ENCODE measurements at places on chromosomes 7 and 10.

DNA sequence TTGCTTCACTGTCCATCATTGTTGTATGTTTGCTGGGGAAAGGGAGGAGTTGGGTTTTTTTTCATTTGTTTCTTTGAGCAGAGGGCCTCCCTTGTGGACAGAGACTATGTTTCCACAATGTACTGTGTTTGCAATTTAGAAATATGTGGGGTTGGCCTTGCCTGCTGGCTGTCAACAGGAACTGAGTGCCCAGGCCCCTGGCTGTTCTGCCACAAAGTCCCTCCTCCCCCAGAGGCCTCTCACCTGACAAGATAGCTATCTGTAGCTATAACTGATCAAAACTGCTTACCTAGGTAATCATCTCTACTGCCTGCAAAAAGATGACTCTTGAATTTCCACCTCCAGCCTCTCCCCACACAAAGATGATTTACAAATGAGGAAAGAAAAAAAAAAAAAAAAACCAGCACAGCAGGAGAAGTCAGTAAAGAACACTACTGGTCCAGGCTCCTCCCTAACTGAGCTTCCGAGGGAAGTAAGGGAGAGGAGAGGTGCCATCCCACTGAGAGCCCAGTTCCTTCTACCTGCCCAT, 121.8 kb downstream of the SGMS1 start:
- no peak for DNase-seq

GRCh38 chr10:109741712-109742111, 181.6 kb downstream of the XPNPEP1 start:
- DNase-seq = no peak

GRCh38 chr10:31319602-31320549, 860 bp downstream of the ZEB1 start:
- DNase-seq = peak; percentile 62

GRCh38 chr10:127354992-127355391, 158.6 kb upstream of the INSYN2A start:
- DNase-seq = no peak

DNA sequence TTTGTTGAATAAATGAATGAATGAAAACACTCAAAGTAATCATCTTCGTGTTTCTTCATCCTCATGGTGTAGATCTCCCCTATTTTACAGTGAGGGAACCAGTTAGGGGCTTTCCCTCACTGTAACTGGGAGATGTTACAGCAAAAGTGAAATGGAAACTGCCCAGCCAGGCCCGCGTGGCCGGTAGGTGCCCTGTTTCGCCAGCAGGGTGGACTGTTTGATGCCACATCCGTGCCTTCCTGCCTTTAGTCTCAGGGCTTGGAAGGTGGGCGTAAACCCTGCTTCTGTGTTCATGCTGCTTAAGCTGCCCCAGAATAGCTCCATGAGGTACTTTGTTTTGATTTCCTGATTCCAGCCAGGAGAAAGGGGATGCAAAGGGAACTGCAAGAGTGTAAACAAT, 268.8 kb downstream of the PLXNA4 start:
- DNase-seq = no peak
